Endodermal cell (in vitro differentiated cells): ENCODE measurements at places on chromosomes 11 and 22. TPM values are rescaled to one million over a fixed set of nuclear protein-coding genes. Genes with fewer than 3 reads are reported as not detected.
A peak's percentile ranks its signal among the peaks of the same experiment; 100 is the strongest.

FXYD2 gene
- total RNA-seq = 1.8 and 3.0 TPM in 2 replicates

GRCh38 chr11:61607920-61608599 lies 27.2 kb upstream of the SYT7 start:
- DNase-seq = no peak

GRCh38 chr22:32331918-32332725 lies 25.5 kb upstream of the RFPL3 start:
- peak; percentile 34 for DNase-seq

DNA sequence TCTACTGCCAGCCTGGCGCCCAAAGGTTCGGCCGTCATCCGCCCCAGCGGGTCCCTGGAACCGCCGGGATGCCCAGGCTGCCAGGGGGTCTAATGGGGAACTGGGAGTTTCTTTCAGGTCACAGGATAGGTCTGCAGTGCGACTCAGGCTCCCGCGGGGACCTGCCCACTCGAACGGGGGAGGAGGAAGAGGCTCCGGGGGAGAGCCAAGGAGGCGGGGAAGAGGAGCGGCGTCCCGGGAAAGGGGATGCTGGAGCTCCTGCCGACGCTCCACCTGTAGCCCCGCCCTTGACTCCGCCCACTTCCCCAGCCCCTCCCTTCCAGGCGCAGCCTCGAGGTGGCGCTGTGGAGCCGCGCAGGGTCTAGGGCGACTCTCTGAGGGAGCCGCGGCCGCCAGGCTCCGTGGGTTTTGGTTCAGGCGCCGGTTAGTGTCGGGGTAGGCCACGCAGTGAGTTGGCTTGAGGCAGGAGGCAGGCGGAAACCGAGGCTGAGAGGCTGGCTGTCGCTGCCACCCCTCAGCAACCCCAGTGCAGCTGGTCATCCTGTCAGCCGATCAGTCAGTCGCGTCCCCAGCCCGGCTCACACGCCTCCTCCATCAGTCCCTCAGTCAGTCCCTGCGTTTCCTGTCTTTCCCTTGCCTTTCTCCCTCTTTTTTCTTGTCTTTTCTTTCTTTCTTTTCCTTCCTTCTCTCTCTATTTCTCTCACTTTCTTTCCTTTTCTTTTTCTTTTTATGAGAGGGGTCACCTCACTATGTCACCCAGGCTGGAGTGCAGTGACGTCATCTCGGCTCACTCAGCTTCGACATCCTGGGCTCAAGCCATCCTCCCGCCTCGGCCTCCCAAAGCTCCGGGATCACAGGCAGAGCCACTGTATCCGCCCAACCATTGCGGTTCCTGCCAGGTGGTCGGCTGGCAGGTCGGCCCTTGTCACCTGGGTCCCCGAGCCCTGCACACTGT lies 26.4 kb downstream of the YWHAH start:
- DNase-seq = peak; percentile 99

DNA sequence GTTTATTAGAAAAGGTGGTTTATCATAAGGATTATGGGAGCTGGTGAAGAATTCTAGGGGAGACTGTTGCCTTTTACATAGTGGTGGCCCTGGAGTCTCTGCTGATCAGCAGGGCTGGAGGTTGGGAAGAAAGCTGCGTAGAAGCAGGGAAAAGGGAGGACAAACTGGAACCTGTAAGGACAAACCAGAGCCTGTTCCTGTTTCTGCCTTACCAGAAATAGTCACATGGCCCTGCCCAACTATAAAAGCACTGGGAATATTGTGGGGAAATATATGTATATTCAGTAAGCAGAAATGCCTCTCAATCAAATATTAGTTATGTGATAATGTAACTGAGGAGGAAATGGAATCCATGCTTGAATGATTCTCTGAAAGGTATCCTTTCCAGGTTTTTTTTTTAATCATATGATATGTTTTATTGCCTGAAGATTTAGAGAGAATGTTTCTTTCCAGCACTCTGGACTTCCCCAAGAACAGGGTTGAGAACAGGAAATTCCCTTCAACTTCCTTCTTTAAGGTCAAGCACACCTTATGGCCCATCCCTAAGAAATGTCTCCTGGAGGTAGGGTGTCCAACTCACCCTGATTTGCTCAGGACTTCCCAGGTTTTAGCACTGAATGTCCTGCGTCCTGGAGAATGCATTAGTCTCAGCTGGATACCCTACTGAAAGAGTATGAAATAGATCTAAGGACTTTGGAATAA lies 33.9 kb upstream of the SCUBE2 start:
- no peak for DNase-seq

- DNase-seq = peak; percentile 90
Measured at GRCh38 chr22:20243537-20244249, 24.4 kb downstream of the RTN4R start.

- no peak for DNase-seq
Measured at GRCh38 chr11:122597511-122597910, 58.0 kb upstream of the UBASH3B start.

- no peak for DNase-seq
Measured at GRCh38 chr11:78031629-78032028, 8.6 kb upstream of the KCTD14 start.

DNA sequence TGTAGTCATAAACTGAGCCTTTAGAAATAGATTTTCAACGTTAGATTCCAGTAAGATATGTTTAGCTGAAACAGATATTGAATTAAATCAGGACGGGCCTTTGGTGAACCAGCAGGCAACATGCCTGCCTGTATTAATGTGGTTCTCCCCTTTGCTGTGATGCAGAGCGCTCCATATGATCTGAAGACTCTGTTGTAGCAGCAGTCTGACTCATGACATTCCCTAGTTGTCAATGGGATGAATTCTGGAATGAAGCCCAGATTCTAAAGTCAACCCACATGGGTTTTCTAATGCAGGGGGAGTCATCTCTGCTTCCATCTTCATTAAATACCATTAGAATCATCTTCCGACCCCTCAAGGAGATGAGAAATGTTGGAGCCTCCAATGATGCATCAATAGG lies 864.5 kb downstream of the NTM start:
- no peak for DNase-seq

ABTB2 gene
- total RNA-seq = 2.7 to 2.9 TPM (median 2.8 TPM) in 3 replicates

DNA sequence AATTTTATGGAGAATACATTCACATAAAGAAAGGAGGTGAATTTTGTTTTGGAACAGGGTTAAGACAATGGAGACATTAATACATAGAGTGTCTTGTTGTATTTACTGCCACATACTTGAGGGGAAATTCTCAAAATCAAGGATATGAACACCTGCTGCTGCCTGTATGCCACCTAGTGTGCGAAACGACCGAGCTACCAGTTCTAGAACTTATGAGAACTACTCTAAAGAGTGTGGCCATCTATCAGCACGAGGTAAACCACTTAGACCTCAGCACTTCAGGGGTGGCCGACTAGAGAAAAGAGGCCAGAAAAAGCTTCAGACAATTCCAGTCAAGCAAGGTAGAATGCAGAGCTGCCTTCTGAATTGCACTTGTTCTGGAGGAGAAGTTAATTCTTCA lies 1.5 kb upstream of the AGBL2 start:
- no peak for DNase-seq

C11orf98 gene
- 125 and 132 TPM in 2 replicates for total RNA-seq

HBB gene
- not detected in 2 replicates for total RNA-seq

- DNase-seq = peak; percentile 29
Measured at GRCh38 chr11:64400102-64400501, 41.1 kb downstream of the RPS6KA4 start.

POU2AF1 gene
- total RNA-seq = 0.36 and 0.77 TPM in 2 replicates

SEPTIN5 gene
- total RNA-seq = 19.9 and 20.0 TPM in 2 replicates

DNA sequence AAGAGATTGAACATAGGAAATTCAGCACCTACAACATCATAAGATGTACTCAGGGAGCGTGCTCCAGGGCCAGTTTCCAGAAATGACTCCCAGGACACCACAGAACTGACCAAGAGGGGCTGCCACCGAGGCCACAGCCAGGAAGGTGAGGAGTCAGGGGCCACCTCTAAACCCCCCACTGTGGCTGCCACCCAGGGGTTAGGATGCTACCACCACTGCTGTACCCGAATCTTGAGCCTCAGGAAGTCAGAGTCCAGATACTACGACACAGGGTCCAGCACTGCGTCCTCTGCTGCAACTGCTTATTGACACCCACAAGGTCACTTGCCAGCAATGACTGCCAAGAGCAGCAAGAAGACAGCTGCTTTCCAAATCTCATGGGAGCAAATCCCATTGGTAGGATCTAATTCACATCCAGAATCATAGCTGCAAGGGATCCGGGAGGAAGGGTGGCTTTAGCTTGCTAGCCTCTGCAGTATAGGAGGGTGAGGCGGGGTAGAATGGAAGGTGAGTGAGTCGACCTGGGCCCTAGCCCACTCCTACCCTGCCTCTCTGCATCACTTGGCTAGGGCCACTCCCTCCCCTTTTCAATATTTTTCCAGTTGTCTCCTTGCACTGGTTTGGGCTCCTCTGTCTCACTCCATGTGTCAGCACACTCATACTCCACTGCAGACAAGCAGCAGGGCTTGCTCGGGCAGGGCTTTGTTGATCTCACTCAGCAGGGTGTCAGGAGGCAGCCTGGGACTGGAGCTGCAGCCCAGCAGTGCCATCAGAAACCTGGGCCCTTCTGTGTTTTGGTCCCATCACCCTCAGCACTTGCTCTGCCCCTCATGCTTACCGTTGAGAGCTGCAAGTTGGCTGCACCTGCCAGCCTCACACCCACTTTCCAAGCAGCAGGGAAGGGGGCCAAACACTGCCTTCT lies 18.1 kb upstream of the CYTH4 start:
- peak; percentile 39 for DNase-seq

GLYAT gene
- total RNA-seq = not detected in 3 replicates

DNA sequence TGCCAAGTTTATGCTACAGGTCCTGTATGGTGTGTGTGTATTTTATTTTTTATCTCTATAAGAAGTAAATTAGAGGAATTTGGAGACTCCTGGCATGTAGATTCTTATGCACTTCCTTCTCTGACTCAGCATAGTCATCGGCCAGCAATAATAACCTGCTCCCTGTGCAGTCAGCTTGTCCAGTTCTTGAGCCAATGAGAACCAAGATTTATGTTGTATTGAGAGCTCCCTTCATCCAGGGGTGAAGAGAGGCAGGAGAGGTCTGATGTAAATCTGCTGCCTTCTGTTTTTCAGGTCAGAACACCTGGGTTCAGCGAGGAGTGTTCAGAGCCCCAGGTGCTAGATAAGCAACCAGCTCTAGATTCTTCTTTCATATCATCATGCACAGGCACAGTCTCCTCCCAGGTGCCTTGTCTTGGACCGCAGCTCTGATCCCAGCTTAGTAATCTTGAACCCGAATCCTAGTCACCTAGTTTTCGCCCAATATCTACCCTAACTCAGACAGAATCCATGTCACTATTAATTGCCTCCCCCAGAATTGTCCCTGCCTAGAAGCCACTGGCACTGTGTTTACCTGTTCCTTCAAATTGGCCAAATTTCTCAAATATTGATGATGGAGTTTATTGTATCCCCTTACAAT lies 328.2 kb upstream of the NCAM1 start:
- no peak for DNase-seq

RAG1 gene
- total RNA-seq = 0.56 and 0.86 TPM in 2 replicates
